ENCODE measurements at places on chromosomes 12 and 14.

- no peak for DNase-seq
Observed at GRCh38 chr14:90739318-90740068, 76.7 kb downstream of the TTC7B start.

GRCh38 chr12:131647667-131648066, 63.2 kb upstream of the SFSWAP start:
- no peak for DNase-seq

GRCh38 chr12:110689281-110690126, 589 bp upstream of the HVCN1 start:
- DNase-seq, result peak; percentile 85

- no peak for DNase-seq
Observed at GRCh38 chr14:68245146-68246073, 425.8 kb downstream of the RAD51B start.

GRCh38 chr12:58148405-58148804, 207.0 kb downstream of the ATP23 start:
- DNase-seq, result no peak

DNA sequence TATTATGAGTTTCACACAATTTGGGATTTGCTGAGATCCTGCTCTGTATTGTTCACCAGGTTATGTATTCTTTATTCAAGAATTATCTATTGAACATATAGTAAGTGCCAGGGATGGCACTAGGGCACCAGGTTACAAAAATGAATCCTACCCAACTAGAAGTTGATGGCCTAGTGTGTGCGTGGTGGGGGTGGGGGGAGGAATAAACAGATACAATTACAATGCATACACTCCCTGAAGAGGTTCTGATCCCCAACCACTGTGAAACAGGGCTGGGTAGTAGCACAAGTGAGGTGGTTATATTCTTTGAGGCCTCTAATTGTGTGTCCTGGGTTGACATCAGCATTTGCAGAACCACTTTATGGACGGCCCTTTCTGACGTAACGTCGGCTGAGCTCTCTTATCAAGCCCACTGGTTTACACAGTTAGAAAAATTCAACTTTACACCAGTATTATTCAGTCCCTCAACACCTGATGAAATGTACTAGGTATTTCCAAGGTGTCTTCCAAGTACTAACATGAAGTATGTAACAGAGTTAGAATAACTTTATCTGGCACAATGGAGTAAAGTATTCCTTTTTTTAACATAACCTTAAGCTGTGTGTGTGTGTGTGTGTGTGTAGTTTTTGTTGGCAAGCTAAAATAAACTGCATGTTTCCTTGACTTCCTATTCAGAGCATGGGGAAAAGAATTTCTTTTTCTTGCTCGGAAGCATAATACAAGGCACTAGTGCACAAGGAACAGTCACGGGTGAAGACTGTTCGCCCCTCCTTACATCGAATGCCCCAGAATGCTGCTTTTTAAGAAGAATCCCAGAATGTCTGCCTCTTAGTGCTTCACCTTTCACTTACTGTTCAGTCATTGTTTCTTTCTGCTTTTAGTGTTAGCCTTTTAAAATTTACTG, 8.1 kb upstream of the GLRX5 start:
- no peak for DNase-seq

DNA sequence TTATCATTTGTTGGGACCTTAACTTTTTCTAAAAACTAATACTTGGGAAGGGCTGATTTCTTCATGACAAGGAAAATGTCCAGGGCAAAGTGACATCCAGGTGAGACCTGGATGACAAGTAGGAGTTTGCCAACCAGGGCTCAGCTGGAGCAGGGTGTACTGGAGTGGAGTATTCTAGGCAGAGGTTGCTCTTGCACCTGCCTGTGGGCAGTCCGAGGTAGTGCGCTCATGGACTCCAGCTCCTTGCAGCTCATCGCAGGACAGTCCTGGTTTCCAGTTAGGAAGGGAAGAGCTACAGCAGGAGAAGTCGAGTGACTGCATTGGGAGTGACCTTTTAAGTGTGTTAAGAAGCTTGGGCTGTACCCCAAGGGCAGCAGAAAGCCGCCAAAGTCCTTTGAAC, 175.9 kb downstream of the PELI2 start:
- no peak for DNase-seq

DNA sequence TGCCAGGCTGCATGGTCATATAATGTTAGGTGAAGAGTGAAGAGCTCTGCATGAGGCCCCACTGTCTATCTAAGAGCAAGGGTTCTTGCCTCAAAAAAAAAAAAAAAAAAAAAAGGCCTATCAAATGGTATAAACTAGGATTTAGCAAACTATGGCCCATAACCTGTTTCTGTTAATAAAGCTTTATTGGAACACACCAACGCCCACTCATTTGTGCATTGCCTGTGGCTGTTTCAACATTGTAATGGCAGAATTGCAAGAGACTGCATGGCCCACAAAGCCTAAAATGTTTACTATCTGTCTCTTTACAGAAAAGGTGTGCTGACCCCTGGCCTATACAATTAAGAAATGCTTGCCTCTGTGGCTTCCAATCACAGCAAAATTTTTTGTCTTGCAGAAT, 12.8 kb downstream of the PLEKHG7 start:
- no peak for DNase-seq

DNA sequence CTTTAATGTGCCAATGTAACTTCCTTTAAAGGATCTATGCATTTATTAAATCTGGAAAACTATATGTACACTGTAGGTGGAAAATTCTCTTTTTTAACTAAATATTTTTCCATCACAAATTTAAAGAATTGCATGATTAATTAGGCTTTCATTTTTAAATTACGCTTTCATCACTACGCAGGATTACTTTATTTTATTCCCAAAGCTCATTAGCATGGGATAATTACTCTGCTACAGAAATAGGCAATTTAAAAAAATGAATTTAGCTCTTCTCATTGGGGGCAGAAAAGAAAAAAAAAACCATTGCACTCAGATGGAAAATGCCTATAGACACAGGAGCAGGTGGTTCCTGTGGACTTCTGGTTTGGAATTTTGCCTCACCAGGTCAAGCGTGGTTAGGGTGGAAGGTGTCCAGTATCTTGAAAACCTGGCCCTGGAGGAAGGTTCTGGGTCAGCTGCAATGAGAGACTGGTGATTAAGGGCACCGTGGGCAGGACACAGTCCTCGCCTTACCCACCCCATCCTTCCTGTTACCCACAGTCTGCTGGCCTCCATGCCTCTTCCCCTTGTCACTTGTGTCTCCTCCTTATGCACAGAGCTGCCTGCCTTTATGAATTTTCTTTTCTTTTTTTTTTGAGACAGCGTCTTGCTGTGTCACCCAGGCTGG, 17.3 kb upstream of the RIN3 start:
- DNase-seq, result no peak

DNA sequence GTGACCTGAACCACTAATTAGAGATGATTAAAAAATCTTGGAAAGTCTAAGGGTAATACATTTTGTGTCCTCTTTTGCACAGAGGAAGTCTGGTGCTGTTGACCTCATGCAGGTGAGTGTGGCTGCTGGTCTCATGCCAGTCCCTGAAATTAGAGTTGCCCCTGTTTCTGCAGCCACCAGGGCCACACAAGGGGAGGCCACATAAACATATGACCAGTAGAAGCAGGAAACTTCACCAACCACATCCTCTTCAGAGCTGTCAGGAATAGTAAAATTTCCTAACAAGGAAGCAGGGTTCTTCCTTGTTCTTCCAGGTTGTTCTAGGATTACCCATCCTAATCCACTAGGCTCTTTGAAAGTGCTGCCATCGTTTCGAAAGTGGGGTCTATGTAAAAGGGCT, 28.3 kb downstream of the PSMA6 start:
- no peak for DNase-seq

DNA sequence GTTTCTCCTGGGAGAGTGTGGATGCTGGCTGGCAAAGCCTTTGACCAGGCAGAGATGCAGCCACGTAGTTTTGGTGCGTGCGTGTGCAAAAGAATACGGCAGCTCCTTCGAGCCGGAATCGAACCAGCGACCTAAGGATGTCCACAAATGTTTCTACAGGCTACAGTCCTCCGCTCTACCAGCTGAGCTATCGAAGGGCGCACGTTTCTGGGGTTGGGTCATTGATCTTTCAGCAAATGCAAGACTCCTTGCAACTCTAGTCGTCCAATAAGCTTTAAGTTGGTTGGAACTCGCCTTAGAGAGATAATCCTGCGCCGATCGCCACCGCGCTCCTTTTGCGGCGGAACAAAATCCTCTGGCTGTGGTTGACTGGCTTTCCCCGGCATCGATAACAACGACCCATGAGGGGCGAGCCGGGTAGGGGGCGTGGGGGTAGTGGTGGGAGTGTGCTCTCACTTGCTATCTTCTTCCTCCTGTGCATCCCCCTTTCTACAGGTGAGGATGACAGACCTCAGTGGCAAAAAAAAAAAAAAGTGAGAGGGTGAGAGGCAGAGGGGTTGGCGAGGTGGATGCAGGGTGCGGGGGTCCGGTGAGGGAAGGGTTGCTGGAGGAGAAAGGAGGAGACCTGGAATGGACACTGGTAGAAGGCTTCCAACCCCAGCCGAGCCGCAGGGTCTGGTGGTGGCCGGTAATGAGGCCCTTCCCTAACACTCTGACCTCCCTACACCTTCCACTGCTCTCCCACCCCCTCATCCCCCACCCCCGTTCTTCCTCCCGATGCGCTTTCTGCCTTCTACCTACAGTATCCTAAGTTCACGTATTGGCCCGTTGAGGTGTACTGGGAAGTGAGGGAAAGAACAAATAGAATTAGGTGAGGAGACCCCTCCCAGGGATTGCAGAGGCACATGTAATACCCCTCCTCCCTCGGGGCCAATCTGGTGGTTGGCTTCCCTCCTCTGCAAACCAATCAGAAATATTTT, 11.8 kb upstream of the OR6S1 start:
- peak; percentile 98 for DNase-seq

DNA sequence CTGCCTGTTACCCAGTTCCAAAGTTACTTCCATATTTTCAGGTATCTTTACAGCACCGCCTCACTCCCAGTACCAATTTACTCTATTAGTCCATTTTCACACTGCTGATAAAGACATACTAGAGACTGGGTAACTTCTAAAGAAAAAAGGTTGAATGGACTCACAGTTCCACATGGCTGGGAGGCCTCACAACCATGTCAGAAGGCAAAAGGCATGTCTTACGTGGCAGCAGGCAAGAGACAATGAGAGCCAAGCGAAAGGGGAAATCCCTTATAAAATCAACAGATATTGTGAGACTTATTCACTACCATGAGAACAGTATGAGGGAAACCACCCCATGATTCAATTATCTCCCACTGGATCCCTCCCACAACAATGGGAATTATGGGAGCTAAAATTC, 9.8 kb downstream of the AREL1 start:
- no peak for DNase-seq

DNA sequence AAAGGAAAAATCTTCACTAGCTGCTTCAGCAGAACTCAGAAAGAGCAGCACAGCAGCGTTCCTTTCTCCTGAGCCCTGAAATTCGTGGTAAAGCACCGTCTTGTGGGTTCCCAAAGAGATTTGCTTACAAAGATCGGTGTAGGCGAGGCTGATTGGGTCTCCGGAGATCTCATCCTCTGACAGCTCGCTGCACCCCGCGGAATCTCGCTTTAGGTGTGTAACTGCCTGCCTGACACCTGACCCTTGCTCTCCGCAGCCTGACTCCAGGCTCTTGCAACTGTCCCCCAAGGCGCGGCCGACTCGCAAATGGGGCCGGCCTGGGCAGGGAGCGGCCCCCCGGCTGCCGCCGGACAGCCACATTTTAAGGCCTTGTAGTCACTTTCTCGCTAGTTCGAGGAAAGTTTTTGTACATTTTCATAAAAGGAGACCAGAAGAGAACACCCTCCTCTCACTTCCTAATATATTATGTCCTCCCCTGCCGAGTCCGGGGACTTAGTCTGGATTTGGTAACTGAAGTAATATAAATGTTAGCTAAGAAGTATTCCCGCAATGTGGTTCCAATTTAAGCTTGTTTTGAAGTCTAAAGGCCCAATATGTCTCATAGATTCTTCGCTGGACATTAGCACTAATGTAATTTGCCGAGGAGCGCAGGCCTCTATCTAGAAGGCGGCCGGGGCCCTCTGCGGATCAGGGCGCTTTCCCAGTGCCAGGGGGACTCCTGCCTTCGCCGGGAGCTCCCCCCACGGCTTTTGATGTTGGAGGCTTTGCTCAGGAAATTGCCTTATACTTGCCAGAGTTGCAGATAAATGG, 177.3 kb upstream of the CDKN3 start:
- peak; percentile 13 for DNase-seq

DNA sequence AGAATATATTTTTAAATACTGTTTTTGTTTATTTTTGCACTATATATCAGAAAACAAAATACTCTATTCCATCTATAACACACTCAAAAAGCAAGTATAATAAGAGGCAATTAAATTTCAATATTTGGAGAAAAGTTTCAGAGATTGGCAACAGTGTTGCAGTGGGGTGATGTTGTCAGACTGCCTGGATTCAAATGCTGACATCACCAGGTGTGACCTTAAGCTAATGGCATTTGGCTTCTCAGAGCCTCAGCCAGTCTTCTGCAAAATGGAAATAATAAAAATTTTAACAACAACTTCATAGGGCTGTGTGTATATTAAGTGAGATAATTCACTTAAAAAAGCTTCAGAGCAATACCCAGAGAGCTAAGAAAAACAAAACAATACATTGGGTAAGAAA, 74.7 kb downstream of the TMTC1 start:
- no peak for DNase-seq

DNA sequence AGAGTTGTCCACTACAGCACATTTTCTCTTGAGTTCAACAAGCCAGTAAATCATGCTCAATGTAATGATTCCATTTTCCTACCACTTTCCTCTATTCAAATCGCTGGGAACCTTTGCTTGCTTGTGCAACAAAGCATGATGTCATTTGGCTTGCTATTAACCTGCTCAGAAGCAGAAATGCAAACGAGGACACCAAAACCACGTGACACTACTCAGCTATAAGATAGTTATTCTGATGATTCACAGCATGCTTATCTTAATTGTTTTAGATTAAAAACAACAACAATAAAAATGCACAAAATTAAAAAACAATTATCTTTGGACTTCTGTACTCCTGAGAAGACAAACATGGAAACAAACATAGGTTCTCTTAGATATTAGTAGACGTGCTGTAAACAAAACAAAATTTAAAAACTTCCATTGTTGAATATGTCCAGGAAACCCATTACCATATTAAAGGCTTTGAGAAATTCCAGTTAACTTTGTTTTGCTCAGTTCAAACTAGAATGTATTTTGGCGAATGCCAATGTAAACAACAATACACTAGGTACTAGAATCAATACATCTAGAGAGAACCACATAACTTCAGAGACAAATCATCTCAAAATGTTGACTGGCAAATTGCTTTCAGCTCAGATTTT, 77.5 kb upstream of the KRAS start:
- DNase-seq, result no peak
